Mesangial cell (primary cell): ENCODE measurements at places on chromosomes 12 and 14. TPM values are rescaled to one million over a fixed set of nuclear protein-coding genes. Genes with fewer than 3 reads are reported as not detected.

The PLEKHG3 gene
- 60.0 and 136 TPM in 2 replicates for total RNA-seq

The ADAM21 gene
- under 0.01 TPM in 1 of 2 replicates, not detected in the other for total RNA-seq

The HCAR3 gene
- 0.16 TPM in 1 of 2 replicates, not detected in the other for total RNA-seq

The BTBD7 gene
- 12.4 and 21.7 TPM in 2 replicates for total RNA-seq

The FOXG1 gene
- total RNA-seq = not detected in 2 replicates

The LMNTD1 gene
- not detected in 2 replicates for total RNA-seq

The TUBA1B gene
- total RNA-seq = 649 and 4,423 TPM in 2 replicates

The TOMM20L gene
- total RNA-seq = not detected in 2 replicates

The GNS gene
- 60.6 and 143 TPM in 2 replicates for total RNA-seq

The TAS2R13 gene
- 0.38 TPM in 1 of 2 replicates, not detected in the other for total RNA-seq

The GALNT16 gene
- total RNA-seq = 0.89 and 0.98 TPM in 2 replicates

The DPY19L2 gene
- 3.3 and 4.7 TPM in 2 replicates for total RNA-seq

The SMOC1 gene
- 0.13 and 0.16 TPM in 2 replicates for total RNA-seq

The TMEM19 gene
- total RNA-seq = 11.5 and 20.5 TPM in 2 replicates

The OSGEP gene
- total RNA-seq = 33.0 and 62.1 TPM in 2 replicates

The CPNE6 gene
- total RNA-seq = not detected in 2 replicates
